ENCODE measurements at places on chromosomes 3 and 15.

GRCh38 chr15:57321973-57322601 lies 54.2 kb upstream of the CGNL1 start:
- no peak for DNase-seq

DNA sequence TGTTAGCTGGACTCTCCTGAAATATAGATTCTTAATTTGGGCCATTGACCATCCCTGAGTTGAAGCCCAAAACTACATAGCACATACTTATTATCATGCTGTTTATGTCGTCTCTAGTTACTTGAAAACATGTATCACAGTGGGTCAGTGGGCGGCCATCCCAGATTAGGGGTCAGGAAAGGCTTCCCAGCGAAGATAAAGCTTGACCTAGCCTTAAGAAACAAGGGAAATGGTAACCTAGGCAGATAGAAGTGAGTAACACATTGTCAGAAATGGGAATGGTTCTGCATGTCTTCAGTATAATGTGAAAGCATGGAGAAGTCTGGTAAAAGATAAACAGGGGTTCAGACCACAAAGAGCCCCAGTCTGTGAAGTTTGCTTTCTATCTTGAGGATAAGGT lies 124.7 kb downstream of the C3orf70 start:
- no peak for DNase-seq

- no peak for DNase-seq
Observed at GRCh38 chr3:33119891-33120290, 6.1 kb downstream of the CRTAP start.

- no peak for DNase-seq
Observed at GRCh38 chr15:44250566-44251205, 37.8 kb upstream of the GOLM2 start.

- DNase-seq = no peak
Observed at GRCh38 chr3:96192966-96193550, 621.3 kb upstream of the EPHA6 start.

DNA sequence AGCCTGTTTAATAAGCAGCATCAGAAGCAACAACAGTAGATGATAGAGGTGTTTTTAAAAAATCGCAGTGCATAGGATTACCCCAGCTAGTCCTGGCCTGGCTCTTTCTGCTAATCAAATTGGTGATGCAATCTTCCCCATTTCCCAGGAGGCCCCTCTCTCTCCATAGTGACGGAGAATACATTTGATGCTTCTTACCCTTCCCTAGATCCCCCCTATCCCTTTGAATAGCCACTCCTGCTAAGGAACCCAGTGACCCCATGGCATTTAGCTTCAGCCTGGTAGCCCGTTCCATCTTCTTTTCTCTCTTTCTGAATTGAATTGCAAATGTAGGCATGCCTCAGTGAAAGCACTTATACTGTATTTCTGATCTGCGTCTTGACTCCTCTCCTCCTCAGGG lies 223.6 kb upstream of the GAP43 start:
- no peak for DNase-seq

GRCh38 chr3:177041021-177041729 lies 156.1 kb downstream of the TBL1XR1 start:
- DNase-seq = no peak

DNA sequence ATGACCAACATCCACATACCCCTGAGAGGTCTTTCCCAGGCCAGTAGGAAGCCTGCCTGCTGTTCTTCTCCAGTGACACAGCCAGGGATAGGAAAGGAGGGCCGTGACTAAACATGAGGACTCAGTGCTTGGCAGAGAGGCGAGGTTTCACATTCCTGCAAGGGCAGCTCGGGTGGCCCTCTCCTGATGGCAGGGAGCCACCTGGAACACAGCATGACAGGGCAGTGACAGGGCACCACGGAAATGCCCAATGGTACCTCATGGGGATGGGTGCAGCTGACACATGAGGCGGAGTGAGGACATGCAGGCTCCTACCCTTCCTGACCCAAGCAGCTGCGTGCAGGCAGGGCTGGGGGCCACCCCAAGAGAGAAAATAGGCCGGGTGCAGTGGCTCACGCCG lies 7.4 kb upstream of the TGM5 start:
- no peak for DNase-seq

GRCh38 chr3:20752416-20752815 lies 566.4 kb upstream of the SGO1 start:
- DNase-seq = no peak

DNA sequence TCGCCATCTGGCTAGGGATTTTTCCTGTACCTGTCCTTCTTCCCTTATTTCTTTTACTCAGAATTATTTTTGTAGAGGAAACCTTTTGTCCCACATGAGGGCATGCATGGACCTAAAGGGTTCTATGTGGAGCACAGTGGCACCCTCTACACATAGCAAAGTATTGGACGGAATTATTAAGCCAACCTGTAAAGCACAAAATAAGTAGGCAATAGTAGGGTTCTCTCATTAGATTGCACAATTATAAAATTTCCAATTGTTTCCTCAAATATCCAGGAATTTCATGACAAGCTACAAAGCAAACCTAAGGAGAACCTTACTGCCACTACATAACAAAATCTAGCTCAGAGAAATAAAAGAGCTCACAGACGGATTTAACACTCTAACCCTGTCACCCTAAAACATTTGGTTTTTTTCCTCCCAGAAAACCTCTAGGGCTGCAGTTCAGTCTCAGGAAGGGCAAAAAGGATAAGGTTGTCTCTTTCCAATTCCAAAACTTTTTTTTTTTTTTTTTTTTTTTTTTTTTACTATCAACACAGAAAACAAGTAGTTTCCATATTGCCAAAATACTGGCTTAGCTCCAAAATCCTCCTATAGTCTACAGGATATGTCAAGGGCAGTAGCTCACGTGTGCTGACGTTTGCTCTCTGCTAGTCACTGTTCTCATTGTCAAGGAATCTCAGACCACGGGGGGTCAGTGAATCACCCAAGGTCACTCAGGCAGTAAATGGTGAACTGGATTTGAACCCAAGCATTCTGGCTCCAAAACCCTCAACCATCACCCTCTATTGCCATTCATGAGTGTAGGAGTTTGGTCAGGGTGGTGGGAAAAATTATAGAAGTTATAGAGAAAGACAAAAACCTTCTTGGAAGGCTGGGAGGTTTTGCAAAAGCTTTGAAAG lies 52.3 kb downstream of the NCEH1 start:
- peak; percentile 17 for DNase-seq

Measured in WTC11 (cell line).